ENCODE measurements at places on chromosomes 2 and 18. TPM values are rescaled to one million over a fixed set of nuclear protein-coding genes. Genes with fewer than 3 reads are reported as not detected.

The SERPINB2 gene
- total RNA-seq, result not detected

DNA sequence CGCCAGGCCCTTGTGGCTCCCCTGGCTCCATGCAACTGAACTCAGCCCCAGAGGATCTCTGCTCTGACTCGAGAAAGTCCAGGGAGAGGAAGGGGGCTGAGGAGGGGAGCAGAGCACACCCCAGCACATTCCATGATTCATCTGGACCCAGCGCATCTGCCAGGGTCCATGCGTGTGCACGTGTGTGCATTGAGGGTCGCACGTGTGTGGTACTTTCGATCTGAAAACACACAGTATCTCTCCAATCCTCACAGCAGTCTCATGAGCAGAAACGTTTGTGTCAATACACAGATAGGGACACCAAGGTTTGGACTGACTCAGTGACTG, 146.4 kb upstream of the ID2 start:
- H3K4me1 ChIP-seq, result peaks cover 16% of the 10 kb centered on the region
- H3K27ac ChIP-seq, result no peak overlapping the region
- no peaks in the 10 kb centered on the region for H3K36me3 ChIP-seq
- no peak for DNase-seq
- H3K4me3 ChIP-seq, result no peak overlapping the region

The GRP gene
- total RNA-seq, result 6.5 TPM

DNA sequence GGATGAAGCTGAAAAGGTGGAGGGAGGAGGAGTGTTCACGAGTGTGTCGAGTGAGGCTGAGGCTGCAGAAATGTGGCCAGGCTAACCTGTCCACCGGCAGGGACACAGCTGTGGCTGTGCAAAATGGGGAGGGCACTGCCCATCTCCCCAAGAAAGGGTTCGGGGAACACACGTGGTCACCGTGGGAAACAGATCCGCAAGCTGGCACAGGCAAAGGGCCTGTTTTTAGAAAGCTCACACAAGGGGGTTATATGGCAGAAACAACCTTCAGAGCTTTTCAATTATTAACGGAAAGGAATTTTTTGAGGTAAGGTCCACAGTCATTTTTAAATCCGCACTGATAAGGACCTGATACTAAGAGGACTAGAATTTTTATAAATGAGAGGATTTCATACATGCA, 35.7 kb downstream of the SH3YL1 start:
- no peaks in the 10 kb centered on the region for H3K4me1 ChIP-seq
- no peak overlapping the region for H3K27ac ChIP-seq
- no peaks in the 10 kb centered on the region for H3K27me3 ChIP-seq
- no peak overlapping the region for H3K4me3 ChIP-seq
- DNase-seq, result no peak

GRCh38 chr2:146324951-146325350, 1519.9 kb upstream of the ACVR2A start:
- H3K4me3 ChIP-seq, result no peak overlapping the region
- no peak for DNase-seq
- no peaks in the 10 kb centered on the region for H3K27me3 ChIP-seq
- no peak overlapping the region for H3K27ac ChIP-seq

DNA sequence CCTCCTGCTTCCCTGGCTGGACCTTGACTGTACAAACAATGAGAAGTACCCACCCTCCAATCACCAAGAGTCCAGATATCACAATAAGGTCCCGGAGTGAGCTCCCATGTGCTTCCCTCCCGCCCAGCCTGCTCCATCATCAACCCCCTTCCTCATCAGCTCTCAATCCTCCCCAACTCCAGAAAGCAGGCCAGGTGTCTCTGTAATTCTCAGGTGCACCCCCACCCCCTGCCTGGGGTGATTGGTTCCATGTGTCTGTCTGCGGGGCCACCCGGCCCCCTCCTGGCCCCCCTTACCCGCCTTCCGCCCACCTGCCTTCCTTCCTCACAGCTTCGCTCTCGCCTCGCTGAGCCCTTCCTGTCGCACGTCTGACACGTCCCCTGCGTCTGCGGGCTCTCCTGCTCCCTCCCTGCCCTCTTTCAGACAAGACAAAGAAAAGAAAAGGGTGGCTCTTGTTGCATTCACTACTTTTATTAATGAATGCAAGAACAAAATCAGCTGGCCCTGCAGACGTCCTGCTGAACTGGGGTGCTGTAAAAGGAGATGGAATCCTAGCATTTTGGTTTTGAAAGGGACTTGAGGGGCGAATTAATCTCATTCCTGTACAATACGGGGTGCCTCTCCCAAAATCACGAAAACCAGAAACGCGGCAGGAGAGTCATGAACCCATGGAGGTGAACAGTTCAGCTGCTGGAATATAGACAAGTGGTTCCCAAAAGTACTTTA, 26.5 kb upstream of the IGFBP2 start:
- peak; percentile 87 for DNase-seq
- no peaks in the 10 kb centered on the region for H3K36me3 ChIP-seq
- H3K27me3 ChIP-seq, result no peaks in the 10 kb centered on the region
- H3K4me1 ChIP-seq, result peaks cover 9% of the 10 kb centered on the region
- H3K4me3 ChIP-seq, result peak overlapping the region; percentile 71

The SLC30A3 gene
- 1.0 TPM for total RNA-seq

DNA sequence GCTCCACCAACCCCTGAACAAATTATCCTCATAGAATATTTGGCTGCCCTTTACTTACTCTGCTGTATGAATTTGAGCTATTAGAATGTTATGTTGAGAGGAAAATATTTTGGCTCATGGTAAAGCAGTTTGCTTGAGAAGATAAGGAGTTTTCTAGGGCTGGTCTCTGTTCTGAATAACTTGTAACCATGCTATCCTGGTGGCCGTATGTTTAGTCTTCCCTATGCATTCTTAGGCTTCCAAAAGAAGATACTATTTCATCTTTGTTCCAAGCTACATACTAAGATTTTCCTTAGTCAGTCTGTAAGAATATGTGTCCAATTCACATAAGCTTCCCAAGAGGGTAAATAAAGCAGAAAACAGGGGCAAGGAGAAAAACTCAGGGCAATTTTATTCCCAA, 1105.1 kb upstream of the PIK3C3 start:
- DNase-seq, result no peak
- H3K4me1 ChIP-seq, result no peaks in the 10 kb centered on the region
- no peak overlapping the region for H3K4me3 ChIP-seq
- no peaks in the 10 kb centered on the region for H3K27me3 ChIP-seq

- no peaks in the 10 kb centered on the region for H3K27me3 ChIP-seq
- no peaks in the 10 kb centered on the region for H3K4me1 ChIP-seq
- no peaks in the 10 kb centered on the region for H3K36me3 ChIP-seq
- DNase-seq, result peak; percentile 32
These were observed 154.3 kb downstream of the EIPR1 start for GRCh38 chr2:3223080-3223923.

DNA sequence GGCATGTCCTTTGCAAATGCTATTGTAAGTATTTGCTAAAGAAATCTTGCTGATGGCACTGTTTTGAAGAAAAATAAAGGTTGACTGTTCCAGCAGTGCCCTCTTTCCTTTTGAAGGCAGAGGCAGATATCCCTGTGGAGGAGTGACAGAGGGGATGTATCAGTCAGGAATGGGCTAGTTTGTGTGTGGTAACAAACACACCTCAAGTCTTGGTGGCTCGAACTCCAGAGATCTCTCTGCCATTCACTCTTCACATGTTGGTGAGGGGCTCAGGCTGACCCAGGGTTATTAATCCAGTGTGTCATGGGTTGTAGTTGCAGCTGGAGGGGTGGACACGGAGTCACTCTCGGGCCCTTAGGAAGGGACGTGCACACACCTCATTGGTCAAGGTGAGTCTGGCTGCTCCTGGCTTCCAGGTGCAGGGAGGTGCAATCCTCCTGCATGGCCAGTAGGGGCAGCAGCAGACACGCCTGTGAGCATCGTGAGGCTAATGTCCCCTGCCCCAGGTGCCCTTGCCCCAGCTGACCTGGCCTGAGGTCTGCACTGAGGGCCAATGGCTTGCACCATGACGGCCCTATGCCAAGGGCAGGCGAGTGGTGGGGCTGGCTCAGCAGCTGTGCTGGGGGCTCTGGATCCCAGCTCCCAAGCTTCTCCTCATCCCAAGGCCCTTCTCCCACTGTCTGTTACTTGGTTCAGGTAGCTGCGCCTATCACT, 146.5 kb downstream of the ASB1 start:
- no peak overlapping the region for H3K4me3 ChIP-seq
- H3K4me1 ChIP-seq, result no peaks in the 10 kb centered on the region
- H3K36me3 ChIP-seq, result no peaks in the 10 kb centered on the region
- no peaks in the 10 kb centered on the region for H3K27me3 ChIP-seq

The IL1R2 gene
- not detected for total RNA-seq

GRCh38 chr2:222105046-222105445, 193.8 kb downstream of the PAX3 start:
- H3K36me3 ChIP-seq, result no peaks in the 10 kb centered on the region
- H3K4me1 ChIP-seq, result peaks cover 12% of the 10 kb centered on the region
- no peak overlapping the region for H3K4me3 ChIP-seq
- no peak for DNase-seq
- H3K27me3 ChIP-seq, result peaks cover 15% of the 10 kb centered on the region

DNA sequence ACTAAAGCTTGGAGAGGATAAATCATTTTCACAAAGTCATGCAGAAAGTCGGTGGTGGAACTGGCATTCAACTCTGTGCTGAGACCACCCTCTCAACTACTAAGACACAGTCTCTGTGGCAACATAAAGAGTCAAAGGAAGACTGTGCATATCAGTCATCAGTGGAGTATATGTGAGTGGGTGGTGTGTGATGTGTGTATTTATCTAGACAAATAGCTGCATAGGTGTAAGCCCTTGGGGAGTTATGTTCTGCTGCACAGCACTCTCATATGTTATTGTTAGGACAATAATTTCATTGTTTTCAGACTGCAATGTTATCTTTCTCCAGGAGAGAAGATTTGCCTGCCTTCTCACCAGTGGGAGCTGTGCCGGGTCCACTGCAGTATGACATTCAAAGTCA, 186.3 kb upstream of the HNRNPA3 start:
- H3K36me3 ChIP-seq, result no peaks in the 10 kb centered on the region
- H3K27me3 ChIP-seq, result peaks cover 98% of the 10 kb centered on the region
- DNase-seq, result no peak
- no peak overlapping the region for H3K27ac ChIP-seq

GRCh38 chr2:182630207-182630606, 85.8 kb upstream of the DNAJC10 start:
- no peak overlapping the region for H3K4me3 ChIP-seq
- H3K27me3 ChIP-seq, result no peaks in the 10 kb centered on the region
- no peak for DNase-seq
- H3K36me3 ChIP-seq, result no peaks in the 10 kb centered on the region
- H3K27ac ChIP-seq, result no peak overlapping the region
- peaks cover 8% of the 10 kb centered on the region for H3K4me1 ChIP-seq

DNA sequence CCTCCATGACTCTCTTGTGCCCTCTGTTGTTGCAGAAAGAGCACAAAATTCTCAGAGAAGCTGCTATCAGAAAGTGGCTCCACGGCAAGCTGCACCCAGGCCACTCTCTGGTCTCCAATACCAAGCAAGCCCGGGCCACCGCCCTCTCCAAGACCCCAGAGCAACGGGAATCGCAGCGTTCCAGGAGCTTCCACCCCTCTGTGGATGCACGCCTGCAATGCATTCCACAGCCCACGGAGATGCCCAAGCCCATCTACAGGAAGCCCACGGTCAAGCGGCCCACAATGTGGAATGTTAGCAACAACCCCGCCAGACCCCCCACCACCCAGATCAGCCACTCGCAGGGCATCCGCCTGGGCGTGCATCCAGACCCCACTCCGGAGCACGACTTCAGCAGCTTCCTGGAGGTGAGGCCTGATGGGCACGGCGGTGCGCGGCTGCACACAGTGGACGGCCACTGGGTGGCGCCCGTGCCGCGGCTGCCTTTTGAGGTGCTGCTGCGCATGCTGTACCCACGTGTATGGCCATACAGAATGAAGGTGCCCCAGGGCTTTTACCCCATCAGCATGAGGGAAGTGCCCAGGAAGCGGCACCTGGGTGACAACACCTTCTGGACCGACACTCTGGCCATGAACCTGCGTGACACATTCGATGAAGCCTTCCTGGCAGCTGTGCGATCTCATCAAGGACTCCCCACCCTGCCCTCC, 6.3 kb downstream of the ANKRD53 start:
- H3K36me3 ChIP-seq, result peaks cover 31% of the 10 kb centered on the region
- H3K4me3 ChIP-seq, result no peak overlapping the region
- no peaks in the 10 kb centered on the region for H3K4me1 ChIP-seq
- H3K27ac ChIP-seq, result no peak overlapping the region
- DNase-seq, result peak; percentile 89

GRCh38 chr18:10458691-10459090, 4.3 kb downstream of the APCDD1 start:
- DNase-seq, result no peak
- H3K36me3 ChIP-seq, result no peaks in the 10 kb centered on the region
- H3K4me3 ChIP-seq, result no peak overlapping the region
- H3K27me3 ChIP-seq, result peaks cover 6% of the 10 kb centered on the region
- no peak overlapping the region for H3K27ac ChIP-seq
- peaks cover 3% of the 10 kb centered on the region for H3K4me1 ChIP-seq

GRCh38 chr2:72112401-72112800, 35.3 kb downstream of the CYP26B1 start:
- H3K36me3 ChIP-seq, result no peaks in the 10 kb centered on the region
- no peak overlapping the region for H3K27ac ChIP-seq
- H3K4me3 ChIP-seq, result no peak overlapping the region

The NT5C1B gene
- total RNA-seq, result not detected

- H3K36me3 ChIP-seq, result peaks cover 12% of the 10 kb centered on the region
- no peak for DNase-seq
- H3K27me3 ChIP-seq, result no peaks in the 10 kb centered on the region
- no peak overlapping the region for H3K27ac ChIP-seq
These were observed 132.2 kb downstream of the SPTBN1 start for GRCh38 chr2:54588244-54588899.

DNA sequence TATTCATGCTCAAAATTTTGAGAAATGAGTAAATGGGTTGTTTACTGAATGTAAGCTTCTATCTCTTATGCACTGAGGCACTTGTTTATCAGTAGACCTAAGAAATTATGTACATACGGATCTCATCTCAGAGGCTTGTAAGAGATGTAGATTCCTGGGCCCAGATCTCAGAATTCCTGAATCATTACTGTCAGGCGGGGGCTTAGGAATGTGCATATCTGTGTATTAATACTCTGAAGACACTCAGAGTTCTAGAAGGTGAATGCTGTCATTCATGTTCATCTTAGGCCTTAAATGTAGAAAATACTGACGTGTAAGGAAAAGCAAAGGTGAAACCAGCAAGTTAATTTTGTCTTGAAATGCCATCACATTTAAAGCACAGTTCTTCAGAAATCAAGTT, 169.6 kb downstream of the FMNL2 start:
- no peaks in the 10 kb centered on the region for H3K4me1 ChIP-seq
- DNase-seq, result no peak
- H3K4me3 ChIP-seq, result no peak overlapping the region
- H3K27me3 ChIP-seq, result no peaks in the 10 kb centered on the region
- H3K36me3 ChIP-seq, result no peaks in the 10 kb centered on the region

DNA sequence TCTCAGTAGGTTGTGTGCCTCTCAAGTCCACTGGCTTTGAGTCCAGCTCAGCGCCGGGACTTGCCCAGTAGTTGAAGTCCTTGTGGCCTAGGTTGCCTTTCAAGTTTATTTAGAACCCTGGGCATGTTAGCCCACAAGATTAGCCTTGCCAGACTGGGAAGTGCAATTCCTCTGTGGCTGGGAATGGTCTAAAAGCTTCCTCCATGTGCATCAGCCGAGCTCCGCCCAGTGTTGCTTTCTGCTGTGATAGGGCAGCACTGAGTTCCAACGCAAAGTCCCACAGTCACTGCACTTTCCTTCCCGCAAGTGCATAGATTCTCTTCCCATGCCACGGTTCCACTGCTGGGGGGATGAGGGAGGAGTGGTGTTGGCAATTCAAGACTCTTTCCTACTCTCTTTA, 308.9 kb upstream of the THUMPD2 start:
- H3K4me1 ChIP-seq, result peaks cover 9% of the 10 kb centered on the region
- no peaks in the 10 kb centered on the region for H3K36me3 ChIP-seq
- no peak overlapping the region for H3K27ac ChIP-seq
